Fibroblast of skin of scalp (primary cell): ENCODE measurements at places on chromosomes 6 and 20.

- peak; percentile 33 for DNase-seq
Measured at GRCh38 chr6:13404228-13404891, 76.0 kb upstream of the TBC1D7 start.

GRCh38 chr6:15423286-15423993 lies 177.6 kb downstream of the JARID2 start:
- no peak for DNase-seq

GRCh38 chr6:21707524-21708319 lies 114.2 kb downstream of the SOX4 start:
- no peak for DNase-seq

DNA sequence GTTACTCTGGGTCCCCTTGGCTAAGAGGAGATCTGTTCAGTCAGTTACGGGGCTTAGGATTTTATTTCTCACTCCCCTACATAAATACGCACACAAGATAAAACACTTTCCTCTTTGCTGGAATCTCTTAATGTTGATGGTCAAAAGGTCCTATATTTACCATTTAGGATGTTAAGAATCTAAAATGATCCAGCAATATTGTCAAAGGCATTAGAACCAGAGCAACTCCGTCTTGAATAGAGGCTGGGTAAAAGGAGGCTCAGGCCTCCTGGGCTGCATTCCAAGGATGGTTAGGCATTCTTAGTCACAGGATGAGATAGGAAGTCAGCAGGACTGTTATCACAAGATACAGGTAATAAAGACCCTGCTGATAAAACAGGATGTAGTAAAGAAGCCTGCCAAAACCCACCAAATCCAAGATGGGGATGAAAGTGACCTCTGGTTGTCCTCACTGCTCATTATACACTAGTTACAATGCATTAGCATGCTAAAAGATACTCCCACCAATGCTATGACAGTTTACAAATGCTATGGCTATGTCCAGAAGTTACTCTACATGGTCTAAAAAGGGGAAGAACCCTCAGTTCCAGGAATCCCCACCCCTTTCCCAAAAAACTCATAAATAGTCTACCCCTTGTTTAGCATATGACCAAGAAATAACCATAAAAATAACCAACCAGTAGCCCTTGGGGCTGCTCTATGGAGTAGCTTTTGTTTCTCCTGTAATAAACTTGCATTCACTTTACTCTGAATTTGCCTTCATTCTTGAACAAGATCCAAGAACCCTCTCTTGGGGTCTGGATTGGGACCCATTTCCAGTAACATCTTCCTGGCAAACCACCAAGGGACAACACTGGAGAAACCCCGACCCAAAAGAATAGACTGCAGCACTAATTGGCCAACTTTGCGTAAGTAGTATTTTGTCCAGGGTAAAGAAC lies 107.5 kb downstream of the DTNBP1 start:
- no peak for DNase-seq

DNA sequence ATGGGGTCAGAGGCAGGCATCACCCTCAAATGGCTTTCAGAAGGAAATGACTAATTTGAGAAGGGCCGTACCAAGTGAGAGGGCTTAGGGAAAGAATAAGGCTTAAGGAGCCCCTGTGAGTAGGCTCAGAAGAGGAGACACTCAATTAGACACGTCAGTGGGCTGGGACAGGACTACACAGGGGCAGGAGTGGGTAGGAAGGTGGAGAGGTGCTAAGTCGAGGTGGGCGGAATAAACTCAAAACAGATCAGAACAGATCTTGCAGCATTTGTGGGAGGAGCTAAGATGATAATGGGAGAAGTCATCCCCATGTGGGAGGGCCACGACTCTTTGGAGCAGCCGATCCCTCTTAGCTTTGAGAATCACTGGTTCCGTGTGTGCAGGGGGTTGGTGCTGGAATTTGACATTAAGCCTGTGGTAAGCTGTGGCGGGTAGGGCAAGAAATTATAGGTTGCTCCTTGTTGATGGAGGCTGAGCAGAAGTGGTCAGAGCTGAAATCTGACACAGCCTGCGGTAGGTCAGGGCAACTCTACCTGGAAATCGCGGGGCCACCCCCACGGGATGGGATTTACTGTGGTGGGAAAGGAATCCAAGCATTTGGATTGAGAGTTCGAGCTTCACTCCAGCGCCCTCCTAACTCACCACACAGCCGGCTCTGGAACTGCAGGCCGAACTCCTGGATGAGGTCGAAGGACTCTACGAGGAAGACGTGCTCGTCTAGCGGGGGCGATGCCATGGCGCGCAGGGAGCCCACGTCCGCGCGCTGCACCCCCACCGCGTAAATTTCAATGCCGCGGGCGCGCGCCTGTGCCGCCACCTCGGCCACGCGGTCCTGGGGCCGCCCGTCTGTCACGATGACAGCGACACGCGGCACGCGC lies 2.8 kb upstream of the RBPJL start:
- no peak for DNase-seq

DNA sequence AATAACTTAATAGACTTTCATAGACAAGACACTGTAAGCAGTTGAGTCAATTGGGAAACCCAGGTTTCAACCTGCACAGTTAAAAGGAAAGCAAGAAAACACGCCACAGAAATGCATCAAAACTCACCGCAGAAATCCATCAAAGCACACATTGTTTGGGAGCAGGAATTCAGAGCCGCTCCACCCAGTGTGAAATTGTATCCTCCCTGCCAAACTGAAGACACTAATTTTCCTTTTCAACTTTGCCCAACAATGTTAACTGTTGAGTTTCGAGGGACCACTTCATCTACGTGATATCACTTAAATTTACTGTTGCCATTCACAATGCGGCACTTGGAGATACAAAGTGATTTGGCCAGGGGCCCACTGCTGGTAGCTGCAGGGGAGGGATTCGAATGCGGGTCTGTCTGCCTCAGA lies 92.7 kb downstream of the DACT2 start:
- DNase-seq = no peak

DNA sequence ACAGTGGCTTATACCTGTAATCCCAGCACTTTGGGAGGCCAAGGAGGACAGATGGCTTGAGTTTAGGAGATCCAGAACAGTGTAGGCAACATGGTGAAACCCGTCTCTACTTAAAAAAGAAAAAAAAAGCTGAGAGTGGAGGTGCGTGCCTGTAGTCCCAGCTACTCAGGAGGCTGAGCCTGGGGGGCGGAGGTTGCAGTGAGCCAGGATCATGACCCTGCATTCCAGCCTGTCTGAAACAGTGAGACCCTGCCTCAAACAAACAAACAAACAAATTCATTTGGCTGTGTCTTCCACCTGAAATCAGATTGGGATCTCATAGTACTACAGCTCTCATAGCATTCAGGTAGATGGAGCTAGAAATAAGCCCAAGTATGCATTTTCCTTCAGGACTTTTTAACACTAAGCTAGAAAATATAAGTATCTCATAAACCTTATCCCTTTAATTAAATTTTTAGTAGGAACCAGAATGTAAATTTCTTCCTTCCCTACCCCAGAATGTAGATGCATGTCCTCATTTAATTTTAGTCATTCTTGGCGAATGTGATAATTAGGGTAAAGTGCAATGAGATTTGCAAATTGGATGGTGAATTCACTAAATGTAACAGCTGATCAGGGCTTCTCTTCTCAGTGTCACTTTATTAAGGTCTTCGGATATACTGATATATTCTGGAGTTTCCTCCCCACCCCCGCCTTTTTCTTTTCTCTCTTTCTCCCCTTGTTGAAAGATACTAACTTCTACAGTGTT lies 190.4 kb downstream of the CDKAL1 start:
- no peak for DNase-seq

DNA sequence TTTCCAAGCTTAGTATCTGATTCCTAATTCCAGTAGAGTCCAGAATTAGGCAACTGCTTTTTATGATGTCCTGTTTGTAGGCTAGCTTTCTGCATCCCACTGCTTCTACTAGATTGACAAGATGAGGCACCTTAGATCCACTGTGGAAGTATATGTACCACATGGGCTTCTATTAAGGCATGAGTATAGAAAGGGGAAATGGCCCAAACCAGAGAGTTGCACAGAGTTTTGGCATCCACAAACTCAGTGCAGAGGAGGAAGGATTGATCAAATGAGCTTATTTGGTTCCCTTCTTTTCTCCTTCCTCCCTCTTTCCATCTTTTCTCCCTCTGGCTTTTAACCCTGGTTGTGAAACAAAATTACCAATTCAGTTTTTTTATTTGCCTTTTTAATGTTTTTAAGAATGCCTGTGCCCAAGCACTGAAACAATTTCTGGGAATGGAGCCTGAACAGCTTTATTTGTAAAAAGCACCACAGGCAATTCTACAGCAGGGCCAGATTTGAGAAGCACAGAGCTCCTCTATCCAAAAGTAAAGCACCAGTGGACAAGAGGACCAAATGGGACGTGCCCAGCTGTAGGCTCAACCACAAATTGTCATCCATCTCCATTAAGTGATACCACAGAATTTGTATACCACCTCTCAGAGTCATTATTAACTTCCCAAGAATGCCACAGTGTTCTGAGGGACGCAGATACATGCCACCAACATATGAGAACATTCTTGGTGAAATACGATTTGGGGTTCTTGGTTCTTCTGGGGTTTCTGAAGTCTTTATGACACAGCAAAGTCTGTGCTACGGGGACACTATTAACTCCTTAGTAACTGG lies 969.1 kb downstream of the KIF16B start:
- no peak for DNase-seq

GRCh38 chr6:160513836-160514235 lies 150.2 kb downstream of the LPA start:
- no peak for DNase-seq

DNA sequence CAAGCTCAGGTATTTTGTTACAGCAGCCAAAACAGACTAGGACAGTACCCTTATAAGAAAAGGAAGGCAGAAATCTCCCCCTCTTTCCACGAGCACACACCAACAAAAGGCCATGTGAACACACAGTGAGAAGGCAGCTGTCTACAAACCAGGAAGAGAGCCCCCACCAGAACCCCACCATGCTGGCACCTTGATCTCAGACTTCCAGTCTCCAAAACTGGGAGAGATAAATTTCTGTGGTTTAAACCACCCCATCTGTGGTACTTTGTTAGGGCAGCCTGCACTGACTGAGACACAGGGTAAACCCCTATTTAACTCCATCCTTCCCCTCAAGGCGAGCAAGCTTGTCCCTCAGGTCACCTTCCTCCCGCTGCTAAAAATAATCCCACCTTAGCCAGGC lies 475.8 kb upstream of the JARID2 start:
- no peak for DNase-seq

DNA sequence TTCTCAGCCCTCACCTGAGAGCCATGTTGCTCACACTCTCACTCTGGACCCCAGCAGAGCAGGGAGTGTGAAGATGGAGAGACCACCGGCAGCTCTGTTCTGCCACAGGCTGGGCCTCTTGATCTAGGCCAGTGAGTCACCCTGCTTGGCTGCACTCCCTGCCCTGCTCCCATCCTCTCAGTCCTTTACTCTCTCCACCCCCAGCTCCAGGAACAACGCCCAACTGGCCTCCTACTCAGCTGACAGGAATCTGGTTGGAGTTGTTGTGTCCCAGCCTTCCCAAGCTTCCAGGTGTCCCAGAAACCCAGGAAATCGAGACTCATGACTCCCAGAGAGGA lies at the start of gene PSORS1C1:
Gene PSORS1C1 (plus strand): TSS at position 260 of the 338 bp plus-strand sequence. CDS start 14,833 bp downstream, outside the sequence.
- DNase-seq = peak; percentile 98

DNA sequence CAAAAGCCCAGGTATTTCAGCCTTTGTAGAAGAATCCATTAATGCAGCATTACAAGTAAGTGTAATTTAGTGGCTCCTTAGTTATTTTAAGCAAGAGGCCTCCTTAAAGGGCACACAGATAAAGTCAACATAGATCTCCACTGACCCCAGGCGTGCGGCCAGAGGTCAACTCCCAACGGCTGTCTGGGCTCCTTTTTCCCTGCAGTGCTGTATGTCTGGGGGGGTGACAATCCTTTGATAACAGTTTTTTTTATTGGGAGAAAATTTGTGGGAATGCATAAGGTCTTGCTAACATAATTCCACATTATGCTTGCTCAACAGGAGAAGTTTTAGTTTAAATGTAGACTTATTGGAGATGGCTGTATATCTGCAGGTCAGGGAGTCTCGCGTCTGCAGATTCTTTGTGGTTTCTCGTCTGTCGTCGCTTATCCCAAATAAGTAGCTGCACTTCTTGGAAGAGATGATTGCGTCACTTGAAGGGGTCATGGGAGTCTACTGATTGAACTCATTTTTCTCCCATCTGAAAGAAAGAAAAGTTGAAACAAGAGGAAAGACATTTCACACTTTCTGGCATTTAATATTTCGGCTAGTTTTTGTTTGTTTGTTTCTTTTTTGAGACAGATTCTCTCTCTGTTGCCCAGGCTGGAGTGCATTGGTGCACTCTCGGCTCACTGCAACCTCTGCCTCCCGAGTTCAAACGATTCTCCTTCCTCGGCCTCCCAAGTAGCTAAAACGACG lies 151.7 kb upstream of the AKAP12 start:
- DNase-seq = peak; percentile 89

DNA sequence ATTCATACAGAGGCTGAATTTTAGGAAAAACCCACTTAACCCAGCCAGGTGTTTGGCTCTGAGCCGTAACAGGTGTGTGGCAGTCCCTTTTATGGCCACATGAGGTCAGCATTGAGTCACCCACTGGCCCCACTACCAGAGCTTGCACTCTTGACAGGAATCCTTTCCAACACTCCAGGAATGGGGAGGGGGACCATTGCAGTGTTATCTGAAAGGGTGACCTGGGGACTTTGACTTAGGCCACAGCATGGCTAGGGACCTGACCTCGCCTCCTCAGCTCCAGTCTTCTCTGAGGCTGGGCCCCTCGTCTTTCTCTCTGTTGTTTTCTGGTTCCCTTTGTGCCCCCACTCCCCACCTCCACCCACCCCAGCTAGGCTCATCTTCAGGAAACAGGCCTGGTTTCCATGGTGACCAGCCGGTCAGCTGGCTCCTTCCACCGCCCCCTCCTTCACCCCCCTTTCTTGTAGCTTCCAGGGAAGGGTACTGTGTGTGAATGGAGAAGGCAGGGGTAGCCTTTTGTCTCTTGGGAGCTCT lies 2.1 kb upstream of the TMEM151B start:
- peak; percentile 32 for DNase-seq

GRCh38 chr20:58308680-58309527 lies 611 bp upstream of the RAB22A start:
- peak; percentile 62 for DNase-seq

DNA sequence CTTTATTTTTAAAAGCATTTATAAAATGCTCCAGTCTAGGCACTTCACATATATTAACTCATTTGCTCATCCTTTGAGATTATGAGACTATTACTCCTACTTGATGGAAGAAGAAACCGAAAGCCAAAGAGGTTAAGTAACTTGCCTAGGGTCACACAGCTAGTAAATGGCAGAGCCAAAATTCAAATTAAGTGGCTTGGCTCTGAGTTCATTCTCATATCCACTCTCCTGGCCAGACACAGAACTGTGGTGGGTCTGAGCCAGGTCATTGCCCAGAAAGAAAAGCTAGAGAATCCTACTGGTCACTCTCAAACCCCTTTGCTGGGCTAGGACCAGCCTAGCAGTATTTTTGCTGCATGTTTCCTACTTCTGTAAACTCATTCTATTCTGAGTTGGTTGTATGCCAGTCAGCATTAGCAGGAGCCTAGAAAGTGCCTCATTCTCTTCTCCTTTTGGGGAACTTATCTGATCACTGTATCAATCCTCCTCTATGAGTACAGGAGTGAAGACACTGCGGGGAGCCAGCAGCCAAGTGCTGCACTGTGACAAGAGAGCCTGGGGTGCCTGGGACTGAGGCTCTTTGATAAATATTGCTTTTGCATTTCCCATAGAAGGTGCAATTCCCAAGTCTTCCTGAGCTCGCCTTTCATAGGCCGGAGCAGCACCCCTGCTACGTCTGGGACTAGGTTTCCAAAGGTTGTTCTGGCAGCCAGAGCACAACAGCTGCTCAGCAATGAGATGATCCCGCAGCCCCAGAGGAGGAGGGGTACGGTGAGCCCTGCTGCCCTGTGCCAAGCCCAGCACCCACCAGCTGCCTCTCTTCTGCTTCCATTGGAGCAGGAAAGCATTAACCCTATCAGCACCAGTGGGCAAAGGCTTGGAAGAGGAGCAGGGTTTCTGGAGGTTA lies 728.3 kb downstream of the MAFB start:
- no peak for DNase-seq
